ENCODE measurements at places on chromosomes 6 and 20.

DNA sequence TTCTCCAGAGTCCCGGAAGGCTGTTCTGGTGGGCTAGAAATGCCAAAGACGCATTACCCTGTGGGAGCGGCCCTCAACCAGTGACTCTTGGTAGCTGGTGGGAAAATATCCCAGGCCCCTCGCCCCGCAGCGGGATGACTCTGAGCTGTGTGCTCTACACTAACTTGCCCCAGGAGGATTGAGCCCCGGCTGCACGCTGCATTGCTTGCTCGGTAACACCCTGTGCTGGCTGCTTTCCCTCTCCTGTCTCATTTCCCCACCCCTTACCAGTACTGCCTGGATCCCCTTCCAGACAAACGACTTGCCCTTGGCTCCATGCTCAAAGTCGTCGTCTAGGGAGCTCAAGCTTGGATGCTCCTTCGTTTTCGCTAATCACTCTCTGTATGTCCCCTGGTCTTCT, 411.8 kb upstream of the SULF2 start:
- DNase-seq = no peak

- no peak for DNase-seq
Measured at GRCh38 chr20:57795342-57795697, 85.5 kb upstream of the PMEPA1 start.

DNA sequence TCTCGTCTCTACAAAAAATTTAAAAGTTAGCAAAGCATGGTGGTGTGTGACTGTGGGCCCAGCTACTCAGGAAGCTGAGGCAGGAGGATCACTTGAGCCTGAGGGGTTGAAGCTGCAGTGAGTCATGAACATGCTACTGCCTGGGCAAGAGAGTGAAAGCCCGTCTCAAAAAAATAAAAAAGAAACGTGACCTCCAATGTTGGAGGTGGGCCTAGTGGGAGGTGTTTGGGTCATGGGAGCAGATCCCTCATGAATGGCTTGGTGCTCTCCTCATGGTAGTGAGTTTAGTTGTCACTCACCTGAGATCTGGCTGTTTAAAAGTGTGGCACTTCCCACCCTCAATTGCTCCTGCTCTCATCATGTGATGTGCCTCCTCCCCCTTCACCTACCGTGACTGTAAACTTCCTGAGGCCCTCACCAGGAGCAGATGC, 24.3 kb downstream of the RBL1 start:
- no peak for DNase-seq

GRCh38 chr6:161038229-161039031, 46.9 kb downstream of the MAP3K4 start:
- DNase-seq = no peak

GRCh38 chr20:37236462-37236861, 25.2 kb downstream of the GHRH start:
- DNase-seq = no peak

DNA sequence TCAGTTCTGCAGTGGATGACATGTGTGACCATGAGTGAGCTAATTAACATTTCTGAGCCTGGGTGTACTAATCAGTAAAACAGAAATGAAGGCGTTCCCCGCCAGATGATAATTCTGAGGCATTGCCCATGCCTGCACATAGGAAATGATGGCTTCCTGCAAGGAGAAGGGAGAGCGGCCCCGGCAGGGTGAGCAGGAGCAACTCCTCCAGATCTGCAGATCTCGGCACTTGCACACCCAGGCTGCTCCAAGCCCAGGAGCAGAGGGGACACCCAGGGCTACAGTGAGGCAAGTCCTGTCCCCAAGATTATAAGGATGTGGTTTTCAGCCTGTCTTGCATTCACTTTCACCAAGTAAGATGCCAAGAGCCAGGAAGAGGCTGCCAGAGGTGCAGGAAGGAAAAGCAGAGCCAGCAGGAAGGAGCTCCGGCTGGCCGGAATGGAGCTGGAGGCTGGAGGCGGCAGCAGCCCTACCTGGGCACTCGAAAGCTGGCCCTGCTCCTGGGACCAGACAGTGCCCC, 177.5 kb upstream of the CST7 start:
- DNase-seq = no peak

GRCh38 chr20:51182571-51182970, 159.7 kb upstream of the KCNG1 start:
- no peak for DNase-seq

DNA sequence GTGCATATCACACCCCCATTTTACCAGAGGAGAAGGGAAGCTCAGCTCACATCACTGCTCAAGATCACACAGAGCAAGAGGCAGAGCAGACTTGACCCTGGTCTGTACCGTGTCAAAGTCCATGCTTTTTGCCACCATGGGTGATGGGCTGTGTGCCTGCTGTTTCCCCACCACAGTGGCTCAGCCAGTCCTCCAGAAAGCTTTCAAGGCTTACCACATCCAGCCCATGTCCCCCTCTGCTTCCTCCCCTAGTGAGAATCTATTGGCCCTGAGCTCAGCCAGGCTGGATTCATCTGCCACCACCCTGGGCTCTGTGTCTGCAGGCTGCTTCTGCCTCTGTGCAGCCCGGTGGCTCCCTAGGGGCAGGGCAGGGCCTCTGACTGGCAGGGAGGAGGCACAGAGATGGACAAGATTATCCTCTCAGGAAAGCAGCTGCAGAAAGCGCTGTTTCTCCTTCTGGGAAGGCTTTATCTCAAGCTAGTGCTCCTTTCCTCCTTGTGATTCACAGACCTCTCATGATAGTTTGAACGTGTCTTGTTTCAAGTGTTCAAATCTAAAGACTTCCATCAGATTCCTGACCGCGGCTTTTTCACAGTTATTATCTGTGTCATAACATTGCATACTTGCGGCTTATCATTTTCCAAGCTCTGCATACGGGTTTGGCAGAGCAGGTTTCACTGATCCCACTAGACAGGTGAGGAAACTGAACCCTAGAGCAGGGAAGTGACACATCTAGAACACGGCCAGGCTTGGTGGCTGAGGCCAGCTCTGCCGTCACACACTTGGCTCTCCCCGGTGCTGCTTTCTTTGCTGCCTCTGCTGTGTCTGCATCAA, 37.4 kb downstream of the VEGFA start:
- DNase-seq = no peak

- DNase-seq = no peak
Measured at GRCh38 chr20:33345342-33345741, 56.0 kb downstream of the CDK5RAP1 start.

- DNase-seq = no peak
Measured at GRCh38 chr20:38825901-38826625, 20.6 kb downstream of the PPP1R16B start.

GRCh38 chr20:61765871-61766654, 299.6 kb downstream of the TAF4 start:
- DNase-seq = no peak

- DNase-seq = no peak
Measured at GRCh38 chr6:168313431-168314011, 6.1 kb downstream of the DACT2 start.

GRCh38 chr6:24122139-24122538, 3.9 kb upstream of the NRSN1 start:
- DNase-seq = no peak

GRCh38 chr20:46070215-46070900, 19.4 kb downstream of the NCOA5 start:
- no peak for DNase-seq

- DNase-seq = no peak
Measured at GRCh38 chr6:117169064-117169665, 96.2 kb upstream of the VGLL2 start.

Data from substantia nigra (tissue), 51 donors.